Smooth muscle cell of bladder (primary cell): ENCODE measurements at places on chromosomes 7 and 10. TPM values are rescaled to one million over a fixed set of nuclear protein-coding genes. Genes with fewer than 3 reads are reported as not detected.

Gene NRF1
- 9.8 and 10.4 TPM in 2 replicates for total RNA-seq

Gene TBC1D12
- total RNA-seq = 11.7 and 13.9 TPM in 2 replicates

Gene ETV1
- 7.4 and 9.2 TPM in 2 replicates for total RNA-seq

Gene DEPP1
- total RNA-seq = 9.4 and 22.6 TPM in 2 replicates

Gene ABCB1
- 0.65 and 1.7 TPM in 2 replicates for total RNA-seq

Gene PSMA2
- 44.6 and 54.5 TPM in 2 replicates for total RNA-seq

Gene PRTFDC1
- 19.4 and 23.3 TPM in 2 replicates for total RNA-seq

Gene CLDN4
- 0.14 and 1.5 TPM in 2 replicates for total RNA-seq

Gene CYP3A4
- not detected in 2 replicates for total RNA-seq
